Epithelial cell of proximal tubule (primary cell): ENCODE measurements at places on chromosomes 3 and 15. TPM values are rescaled to one million over a fixed set of nuclear protein-coding genes. Genes with fewer than 3 reads are reported as not detected.

- no peak for DNase-seq
These were observed 52.0 kb upstream of the CCNB2 start for GRCh38 chr15:59052915-59053407.

DNA sequence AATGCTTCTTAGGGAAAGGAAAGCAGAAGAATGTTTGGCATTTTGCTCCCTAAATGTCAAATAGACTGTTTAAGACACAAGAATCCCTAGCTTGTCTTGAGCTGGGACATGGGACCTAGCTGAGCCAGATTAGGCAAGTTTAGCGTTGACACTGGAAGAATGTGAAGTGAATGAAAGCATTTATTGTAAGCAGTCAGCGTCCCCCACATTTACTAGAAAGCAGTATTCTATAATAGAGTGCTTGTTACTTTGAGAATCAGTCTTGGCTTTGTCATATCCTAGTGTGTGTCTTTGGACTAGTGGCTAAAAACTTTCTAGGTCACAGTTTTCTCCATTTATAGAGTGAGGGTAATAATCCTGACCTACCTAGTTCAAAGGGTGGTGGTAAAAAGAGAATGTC, 161.6 kb downstream of the ADAMTSL3 start:
- DNase-seq = no peak

DNA sequence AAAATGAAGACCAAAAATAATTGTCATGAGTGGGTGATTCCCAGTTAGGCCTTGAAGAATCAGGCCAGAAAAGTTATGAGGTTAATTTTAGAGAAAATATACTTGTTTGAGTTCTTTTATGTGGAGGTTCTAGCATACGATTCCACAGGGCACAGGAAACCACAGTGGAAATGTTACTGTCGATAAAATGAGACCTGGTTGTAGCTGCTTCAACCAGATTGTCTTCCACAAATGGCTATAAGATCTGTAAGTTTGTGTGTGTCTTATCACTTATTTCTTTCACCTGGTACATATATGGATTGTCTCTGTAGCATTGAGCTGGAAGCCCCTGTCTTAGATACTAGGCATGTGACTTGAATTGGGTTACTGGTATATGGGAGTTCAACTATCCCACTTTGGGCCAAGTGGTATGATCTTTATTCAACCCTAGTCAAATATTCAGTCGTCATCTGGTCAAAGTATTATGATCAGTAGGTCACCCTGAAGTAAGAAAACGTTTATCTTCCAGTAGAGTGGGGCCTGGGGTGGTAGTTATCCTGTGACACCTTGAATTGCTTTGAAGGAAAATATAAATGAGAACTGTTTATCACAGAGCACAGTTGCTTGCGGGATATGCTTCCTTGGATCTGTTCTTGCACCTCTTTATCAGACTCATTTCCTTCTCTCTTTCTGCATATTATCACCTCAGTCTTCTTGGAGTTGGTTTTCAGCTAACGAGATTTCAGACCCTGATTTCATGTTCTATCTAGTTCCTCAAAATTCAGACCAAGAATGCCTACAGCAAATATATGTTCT, 21.5 kb upstream of the ZNF609 start:
- DNase-seq = no peak

DNA sequence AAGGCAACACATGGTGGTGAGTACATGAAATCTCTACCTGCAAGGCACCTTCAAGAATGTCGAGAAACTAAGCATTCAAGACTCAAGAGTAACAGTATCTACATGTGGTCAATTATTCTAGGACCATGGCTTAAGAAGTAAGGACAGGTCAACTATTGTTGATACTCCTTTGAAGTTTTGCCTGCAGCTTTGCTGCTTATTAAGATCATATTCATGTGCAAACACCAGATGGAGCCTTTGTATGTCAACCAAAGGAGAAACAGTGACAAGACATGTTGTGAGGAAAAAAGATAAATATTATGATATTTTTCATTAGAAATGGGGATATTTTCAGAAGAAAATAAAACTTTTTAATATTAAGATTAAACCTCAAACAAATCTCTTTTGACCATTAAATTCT, 52.3 kb upstream of the FGF7 start:
- DNase-seq = no peak

DNA sequence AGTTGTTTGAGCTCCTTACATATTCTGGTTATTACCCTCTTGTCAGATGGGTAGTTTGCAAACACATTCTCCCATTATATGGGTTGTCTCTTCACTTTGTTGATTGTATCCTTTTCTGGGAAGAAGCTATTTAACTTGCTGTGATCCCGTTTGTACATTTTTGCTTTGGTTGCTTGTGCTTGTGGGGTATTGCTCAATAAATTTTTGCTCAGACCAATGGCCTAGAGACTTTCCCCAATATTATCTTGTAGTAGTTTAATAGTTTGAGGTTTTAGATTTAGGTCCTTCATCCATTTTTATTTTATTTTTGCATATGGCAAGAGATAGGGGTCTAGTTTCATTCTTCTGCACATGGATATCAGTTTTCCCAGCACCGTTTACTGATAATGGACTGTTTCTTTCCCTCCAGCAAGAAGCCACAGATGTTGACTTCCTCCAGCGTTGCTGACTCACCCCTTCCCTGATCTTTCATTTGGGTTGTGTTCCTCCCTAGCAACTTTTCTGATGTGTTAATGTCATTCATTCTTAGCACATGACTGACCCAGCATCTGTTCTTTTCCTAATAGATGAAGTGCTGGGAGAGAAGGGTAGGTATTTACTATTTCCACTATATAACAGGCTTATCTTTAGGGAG, 166.7 kb upstream of the SGO1 start:
- no peak for DNase-seq

GRCh38 chr3:52352566-52352965, 36.4 kb downstream of the DNAH1 start:
- DNase-seq = no peak

- no peak for DNase-seq
These were observed 311.5 kb downstream of the CACNA2D3 start for GRCh38 chr3:54433846-54434245.

GRCh38 chr3:25344670-25345069, 83.4 kb upstream of the RARB start:
- DNase-seq = no peak

DNA sequence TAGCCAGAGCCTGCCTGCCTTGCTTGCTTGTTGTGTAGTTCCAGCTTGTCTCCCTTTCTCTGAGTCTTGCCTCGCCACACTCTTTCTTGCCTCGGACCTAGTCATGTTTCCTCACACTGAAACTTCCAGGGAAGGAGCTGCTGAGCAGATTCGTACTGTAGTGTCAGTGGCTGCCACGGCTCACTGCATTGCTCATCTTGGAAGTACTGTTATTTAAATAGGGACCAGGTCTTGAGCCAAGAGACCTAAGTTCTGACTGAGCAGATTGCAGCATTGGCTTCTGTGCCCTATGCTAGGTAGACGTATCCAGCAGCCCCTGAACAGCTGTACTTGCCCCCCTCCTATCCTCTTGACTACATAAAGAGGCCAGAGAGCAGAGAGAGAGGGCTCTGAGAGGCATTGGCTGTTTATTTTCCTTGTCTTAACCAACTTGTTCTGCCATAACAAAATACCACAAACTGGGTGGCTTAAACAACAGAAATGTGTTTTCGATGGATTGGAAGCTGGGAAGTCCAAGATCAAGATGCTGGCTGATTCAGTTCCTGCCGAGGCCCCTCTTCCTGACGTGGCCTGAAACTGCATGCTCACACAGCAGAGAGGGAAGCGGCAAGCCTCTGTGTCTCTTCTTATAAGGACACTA, 5.8 kb upstream of the RARRES1 start:
- DNase-seq = no peak

The EIF4G1 gene
- 313 and 519 TPM in 2 replicates for total RNA-seq
